ENCODE measurements at places on chromosomes 13 and 19.

DNA sequence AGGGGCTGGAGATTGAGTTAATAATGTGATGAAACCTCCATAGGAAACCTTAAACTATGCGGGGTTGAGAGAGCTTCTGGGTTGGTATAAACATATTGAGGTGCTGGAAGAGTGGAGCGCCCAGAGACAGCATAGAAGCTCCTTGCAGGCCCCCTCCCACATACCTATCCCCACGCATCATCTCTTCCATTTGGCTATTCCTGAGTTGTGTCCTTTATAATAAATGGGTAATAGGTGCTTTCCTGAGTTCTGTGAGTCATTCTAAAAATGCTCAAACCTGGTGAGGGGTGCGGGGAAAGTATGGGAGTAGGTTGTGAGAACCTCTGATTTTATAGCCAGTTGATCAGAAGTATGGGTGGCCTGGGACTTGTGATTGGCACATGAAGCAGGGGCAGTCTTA is 14.6 kb downstream of the CCDC122 start:
- DNase-seq: no peak

- no peak for DNase-seq
These were observed 1.8 kb downstream of the FXYD7 start for GRCh38 chr19:35144600-35145436.

DNA sequence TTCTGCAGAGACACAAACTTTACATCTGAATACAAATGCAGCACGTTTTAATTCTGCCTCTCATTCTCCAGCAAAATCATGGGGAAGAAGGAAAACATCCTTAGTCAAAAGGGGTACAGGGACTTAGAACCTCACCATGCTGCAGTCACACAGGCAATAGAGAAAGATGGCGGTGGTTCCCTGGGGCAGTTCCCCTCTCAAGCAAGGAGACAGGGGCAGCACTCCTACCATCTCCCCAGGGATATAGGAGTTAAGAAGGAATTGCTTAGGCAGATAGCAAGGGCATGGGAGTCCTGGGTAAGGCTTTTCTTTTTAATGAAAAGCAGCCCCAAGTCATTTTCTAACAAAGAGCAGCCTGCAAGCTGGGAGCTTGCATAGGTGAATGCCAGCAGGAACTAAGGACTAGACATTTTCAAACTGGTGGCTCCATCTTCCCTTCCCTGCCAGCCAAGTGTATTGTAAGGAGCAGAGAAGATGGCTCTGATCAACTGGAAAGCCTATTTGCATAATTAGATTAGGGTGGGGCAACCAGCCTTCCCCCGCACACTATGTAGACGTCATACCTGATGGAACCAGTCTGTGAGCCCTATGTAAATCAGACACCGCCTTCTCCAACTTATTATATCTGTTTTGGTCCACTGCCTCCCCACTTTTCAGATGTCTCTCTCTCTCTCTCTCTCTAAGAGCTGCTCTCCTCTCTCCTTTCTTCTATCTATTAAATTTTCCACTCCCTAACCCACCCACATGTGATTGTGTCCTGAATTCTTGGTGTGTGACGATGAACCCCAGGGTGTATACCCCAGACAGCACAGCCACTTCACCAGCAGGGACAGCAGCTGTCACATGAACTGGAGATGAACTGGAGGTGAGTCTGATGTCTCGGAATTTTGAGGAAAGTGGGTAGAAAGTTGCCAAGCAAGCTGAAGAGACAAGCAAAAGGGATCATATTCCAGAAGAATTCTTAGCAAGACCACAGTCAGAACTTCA is 514.5 kb downstream of the IRS2 start:
- DNase-seq: no peak

GRCh38 chr13:110942248-110942981 is 27.5 kb upstream of the ANKRD10 start:
- peak; percentile 13 for DNase-seq

GRCh38 chr19:928471-929202 is 2.8 kb downstream of the ARID3A start:
- DNase-seq: no peak

- DNase-seq: no peak
These were observed 677 bp downstream of the TGDS start for GRCh38 chr13:94595001-94595949.

DNA sequence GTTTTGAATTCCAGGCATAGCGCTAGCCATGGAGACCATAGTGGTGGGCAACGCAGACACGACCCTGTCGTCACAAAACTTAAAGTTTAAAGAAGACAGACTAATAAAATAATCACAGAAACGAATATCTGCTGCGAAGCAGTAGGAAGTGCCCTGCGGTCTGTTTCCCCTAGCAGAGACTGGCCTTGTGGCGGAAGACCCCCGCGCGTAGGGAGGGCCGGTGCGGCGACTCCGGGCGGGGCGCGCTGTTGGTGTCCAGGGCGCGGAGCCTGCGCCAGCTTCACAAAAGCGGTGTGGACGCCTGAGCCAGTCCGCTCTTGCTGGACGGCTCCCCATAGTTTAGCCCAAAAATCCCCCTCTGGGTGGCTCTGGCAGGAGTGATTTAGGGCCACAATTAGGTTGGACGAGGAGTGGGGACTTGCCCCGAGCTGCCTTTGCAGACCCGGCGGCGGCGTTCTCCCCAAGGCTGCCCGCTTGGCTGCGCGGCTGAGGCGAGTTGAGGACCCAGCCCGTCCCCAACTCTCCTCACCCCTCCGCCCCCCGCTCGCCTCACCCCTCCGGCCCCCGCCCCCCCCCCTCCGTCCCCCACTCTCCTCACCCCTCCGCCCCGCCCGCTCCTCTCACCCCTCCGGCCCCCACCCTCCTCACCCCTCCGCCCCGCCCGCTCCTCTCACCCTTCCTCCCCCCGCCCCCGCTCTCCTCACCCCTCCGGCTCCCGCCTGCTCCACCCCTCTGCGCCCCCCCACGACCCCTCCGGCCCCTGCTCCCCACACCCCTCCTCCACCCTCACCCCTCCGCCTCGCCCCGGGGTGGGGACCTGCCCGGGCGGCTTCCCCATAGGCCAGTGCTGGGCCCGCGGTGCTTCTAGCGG is 14.2 kb upstream of the LATS2 start:
- DNase-seq: no peak

DNA sequence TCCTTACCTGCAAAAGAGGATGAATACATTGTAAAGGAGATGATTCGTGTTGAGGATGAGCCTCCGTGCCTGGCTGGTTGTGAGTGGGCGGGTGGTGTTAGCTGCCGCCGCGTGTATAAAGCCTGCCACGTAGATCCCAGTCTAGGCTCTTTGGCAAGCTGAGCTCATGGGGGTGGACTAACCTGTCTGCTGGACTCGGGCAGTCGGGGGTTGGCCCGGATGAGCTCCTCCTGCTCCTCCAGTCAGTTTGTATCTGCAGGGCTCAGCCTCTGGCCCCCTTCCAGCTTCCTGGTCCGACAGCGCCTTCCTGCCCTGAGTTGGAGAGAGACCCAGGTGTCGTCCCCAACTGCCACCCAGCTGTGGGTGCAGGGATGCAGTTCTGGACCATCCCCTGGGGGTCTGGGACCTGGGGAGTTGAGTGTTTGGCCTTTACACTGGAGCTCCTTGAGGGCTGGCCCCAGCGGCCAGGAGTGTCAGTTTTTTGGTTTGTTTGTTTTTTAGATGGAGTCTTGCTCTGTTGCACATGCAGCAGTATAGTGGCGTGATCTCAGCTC is 20.9 kb downstream of the TECR start:
- DNase-seq: no peak

- no peak for DNase-seq
These were observed 38.0 kb upstream of the URAD start for GRCh38 chr13:28026508-28026907.

- no peak for DNase-seq
These were observed 497.6 kb downstream of the SUCLA2 start for GRCh38 chr13:47503475-47503874.

- DNase-seq: no peak
These were observed 173.1 kb upstream of the RFC3 start for GRCh38 chr13:33644581-33645543.

- DNase-seq: no peak
These were observed 38.4 kb downstream of the DACH1 start for GRCh38 chr13:71828564-71828963.

GRCh38 chr19:11047866-11048265 is 41.4 kb upstream of the LDLR start:
- DNase-seq: no peak

- DNase-seq: no peak
These were observed 100.0 kb upstream of the SOX1 start for GRCh38 chr13:111966933-111967332.

DNA sequence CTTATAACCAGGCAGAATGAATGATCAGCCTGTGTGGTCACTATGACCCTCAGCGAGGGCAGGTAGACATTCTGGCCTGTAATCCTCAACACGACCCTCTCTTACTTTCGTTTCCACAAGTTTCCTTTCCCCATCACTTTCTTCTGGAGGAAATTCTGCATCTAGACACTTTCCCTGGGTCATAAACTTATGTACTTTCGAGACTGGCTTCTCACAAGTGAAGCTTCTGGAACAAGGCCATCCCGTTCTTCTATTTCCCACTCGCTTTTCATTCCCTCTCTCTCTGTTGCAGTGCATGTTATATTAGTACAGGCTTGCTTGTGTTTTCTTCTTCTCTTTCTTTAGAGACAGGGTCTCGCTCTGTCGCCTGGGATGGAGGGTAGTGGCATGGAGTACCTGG is 23.1 kb upstream of the KL start:
- no peak for DNase-seq

- DNase-seq: no peak
These were observed 5.7 kb downstream of the TLE5 start for GRCh38 chr19:3056417-3057088.

- DNase-seq: no peak
These were observed 13.4 kb downstream of the ZNF20 start for GRCh38 chr19:12126707-12127106.

GRCh38 chr13:44668688-44669087 is 92.6 kb upstream of the TSC22D1 start:
- DNase-seq: no peak

GRCh38 chr19:33407716-33408115 is 34.2 kb downstream of the CEBPG start:
- no peak for DNase-seq

DNA sequence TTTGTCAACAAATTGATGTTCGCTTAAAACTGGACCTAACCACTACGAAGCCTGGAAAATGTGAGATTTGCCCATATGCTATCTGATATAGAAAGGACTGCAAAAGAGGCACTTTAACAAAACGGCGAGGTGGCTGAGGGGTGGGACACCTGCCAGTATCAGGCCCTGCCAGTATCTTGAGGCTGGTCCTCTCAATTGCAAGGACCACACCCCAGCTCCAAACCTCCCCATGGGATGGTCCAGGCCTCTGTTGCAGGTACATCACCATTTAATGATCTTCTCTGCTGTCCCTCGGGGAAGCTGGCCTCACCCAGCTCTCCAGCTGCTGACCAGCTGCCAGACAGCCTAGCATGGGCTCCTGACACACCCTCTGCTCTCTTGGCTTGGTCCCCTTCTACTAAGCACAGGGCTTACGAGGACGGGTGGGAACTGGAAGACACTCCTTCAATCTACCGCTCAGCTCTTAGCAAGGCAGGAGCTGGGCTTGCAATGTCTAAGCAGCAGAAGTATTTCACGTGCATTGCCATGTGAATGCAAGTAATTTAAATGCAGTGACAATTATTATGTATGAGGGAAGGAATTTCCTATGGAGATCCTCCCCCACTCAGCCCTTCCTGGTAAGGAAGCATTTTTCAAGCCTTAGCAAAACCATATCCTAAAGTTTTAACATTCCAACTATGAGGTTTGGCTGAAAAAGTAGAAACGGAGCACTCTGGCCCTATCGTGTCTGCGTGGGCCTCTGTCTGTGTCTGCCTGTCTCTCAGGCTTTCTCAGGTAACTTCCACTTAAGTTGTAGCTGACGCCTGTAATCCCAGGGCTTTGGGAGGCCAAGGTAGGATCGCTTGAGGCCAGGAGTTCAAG is 63.9 kb downstream of the LATS2 start:
- DNase-seq: no peak

GRCh38 chr13:43328907-43329306 is 305.5 kb downstream of the DNAJC15 start:
- no peak for DNase-seq

- no peak for DNase-seq
These were observed 15.6 kb upstream of the SMARCA4 start for GRCh38 chr19:10945264-10945663.

DNA sequence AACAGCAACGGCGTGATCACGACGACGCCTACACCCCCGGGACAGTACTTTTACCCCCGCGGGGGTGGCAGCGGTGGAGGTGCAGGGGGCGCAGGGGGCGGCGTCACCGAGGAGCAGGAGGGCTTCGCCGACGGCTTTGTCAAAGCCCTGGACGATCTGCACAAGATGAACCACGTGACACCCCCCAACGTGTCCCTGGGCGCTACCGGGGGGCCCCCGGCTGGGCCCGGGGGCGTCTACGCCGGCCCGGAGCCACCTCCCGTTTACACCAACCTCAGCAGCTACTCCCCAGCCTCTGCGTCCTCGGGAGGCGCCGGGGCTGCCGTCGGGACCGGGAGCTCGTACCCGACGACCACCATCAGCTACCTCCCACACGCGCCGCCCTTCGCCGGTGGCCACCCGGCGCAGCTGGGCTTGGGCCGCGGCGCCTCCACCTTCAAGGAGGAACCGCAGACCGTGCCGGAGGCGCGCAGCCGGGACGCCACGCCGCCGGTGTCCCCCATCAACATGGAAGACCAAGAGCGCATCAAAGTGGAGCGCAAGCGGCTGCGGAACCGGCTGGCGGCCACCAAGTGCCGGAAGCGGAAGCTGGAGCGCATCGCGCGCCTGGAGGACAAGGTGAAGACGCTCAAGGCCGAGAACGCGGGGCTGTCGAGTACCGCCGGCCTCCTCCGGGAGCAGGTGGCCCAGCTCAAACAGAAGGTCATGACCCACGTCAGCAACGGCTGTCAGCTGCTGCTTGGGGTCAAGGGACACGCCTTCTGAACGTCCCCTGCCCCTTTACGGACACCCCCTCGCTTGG is 966 bp downstream of the JUNB start:
- DNase-seq: peak; percentile 72

- no peak for DNase-seq
These were observed 3.6 kb downstream of the DACH1 start for GRCh38 chr13:71863254-71863865.

- no peak for DNase-seq
These were observed 22.6 kb upstream of the MTIF3 start for GRCh38 chr13:27472941-27473340.

DNA sequence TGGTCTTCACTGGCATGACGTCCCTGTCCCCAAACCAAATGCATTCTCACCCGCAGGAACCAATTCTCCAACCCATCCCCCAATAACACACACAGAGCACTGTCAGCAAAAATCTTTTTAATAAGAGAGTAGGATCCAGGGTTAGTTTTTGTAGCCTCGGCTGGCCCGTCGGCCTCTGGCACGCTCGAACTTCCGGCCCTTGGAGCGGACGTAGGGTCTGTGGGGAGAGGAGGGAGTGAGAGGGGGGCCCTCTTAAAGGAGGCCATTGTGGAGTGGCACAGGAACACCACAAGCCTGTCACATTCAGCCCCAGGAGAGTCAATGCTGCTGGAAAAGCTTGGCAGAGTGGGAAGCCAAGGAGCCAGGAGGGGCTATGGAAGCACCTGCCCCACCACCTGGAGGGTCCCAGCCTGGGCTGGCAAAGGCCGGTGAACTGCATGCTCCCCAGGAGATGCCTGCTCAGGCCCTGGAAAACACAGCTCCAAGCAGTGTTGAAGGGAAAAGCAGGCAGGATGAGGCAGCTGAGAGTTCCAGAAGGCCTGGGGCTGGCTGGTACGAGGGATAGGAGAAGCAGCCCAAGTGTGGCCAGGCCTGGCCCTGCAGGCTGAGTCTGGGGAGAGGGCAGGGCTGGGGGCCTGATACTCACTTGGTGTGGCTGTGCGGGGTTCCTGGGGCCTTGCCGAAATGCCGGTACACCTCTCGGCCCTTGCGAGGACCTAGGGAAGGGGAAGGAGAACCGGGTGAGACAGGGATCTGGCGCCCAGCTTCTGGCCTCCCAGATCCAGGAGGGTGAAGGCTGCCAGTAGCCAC is 560 bp upstream of the FAM83E start:
- no peak for DNase-seq

- no peak for DNase-seq
These were observed 228.7 kb downstream of the LACC1 start for GRCh38 chr13:44108331-44108858.
